ENCODE measurements at places on chromosomes 7 and 10.

DNA sequence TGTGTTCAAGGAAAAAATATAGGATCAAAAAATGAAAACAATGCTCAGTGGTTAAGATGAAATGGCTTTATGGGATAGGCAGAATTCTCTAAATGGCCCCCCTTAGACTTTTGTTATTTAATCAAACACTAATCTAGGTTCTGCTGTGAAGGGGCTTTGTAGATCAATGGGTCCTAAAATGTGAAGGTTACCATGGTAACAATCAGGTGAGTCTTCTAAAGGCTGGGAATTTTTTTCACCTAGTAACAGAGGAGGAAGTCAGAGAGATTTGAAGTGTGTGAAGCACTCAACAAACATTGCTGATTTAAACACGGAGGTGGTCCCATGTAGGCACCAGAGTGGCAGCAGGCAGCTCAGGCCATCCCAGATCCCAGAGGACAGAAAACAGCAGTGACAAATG is 11.1 kb downstream of the OR2A14 start:
- no peak for DNase-seq

DNA sequence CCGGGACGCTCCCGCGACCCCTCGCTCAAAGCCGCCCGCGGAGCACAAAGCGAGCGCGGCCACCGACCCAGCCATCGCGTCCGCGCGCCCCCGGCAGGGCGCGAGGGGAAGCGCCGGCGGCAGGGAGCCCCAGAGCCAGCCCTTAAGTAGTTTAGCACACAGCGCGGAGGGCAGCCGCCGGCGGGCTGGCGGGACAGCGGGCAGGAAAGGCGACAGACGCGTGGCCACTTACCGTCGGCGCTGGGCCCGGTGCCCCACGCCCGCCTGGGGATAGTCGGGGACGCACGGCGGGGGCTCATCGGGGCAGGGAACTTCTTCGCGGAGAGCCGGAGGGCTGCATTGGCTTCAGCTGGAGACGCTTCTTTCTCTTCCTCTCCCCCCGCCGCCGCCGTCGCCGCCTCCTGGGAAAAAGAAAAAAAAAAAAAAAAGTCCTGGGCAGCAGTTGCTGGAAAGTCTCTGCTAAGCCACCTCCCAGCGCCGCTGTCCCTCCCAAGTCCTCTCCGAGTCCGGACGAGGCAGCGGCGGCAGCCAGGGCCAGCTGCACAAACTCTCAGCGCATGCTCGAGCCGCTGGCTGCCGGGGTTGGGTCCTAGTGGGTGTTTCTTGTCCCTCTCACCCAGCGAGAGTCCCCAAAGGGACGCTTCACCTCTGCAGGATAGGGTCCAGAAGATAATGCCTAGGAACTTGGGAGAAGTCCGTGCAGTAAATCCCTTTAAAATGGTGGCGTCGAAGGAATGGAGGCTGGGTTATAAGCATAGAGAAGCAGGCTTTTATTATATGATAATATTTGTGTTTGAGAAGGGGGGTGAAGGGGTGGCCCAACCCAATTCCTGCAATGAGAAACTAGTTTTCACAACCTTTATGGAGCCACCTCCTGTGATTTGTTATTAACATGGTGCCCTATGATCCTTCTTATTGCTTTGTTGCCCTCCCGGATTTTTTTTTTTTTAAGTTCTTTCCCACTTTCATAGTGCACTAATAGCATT is at the start of gene TSPAN12:
Gene TSPAN12 (minus strand): TSS at position 557 of the 986 bp plus-strand sequence. CDS start 1,381 bp downstream, outside the sequence.
- DNase-seq: peak; percentile 63

DNA sequence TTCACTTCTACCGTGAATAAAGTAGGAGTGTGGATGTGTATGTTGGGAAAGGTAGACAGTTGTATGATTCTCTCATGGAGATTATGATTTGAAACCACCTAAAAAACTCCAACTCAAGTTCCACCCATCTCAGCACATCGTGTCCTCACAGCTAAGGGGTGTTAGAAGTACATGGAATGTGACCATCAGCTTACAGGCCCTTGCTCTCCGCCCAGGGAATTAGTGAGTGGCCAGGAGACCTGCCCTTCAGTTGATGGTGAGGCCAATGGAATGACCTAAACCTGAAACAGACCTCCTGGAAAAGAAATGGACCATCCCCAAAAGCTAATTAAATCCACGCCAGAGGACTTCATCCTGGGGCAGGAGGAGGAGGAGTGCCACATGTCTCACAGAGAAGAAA is 2.1 kb upstream of the WNT2 start:
- DNase-seq: no peak

DNA sequence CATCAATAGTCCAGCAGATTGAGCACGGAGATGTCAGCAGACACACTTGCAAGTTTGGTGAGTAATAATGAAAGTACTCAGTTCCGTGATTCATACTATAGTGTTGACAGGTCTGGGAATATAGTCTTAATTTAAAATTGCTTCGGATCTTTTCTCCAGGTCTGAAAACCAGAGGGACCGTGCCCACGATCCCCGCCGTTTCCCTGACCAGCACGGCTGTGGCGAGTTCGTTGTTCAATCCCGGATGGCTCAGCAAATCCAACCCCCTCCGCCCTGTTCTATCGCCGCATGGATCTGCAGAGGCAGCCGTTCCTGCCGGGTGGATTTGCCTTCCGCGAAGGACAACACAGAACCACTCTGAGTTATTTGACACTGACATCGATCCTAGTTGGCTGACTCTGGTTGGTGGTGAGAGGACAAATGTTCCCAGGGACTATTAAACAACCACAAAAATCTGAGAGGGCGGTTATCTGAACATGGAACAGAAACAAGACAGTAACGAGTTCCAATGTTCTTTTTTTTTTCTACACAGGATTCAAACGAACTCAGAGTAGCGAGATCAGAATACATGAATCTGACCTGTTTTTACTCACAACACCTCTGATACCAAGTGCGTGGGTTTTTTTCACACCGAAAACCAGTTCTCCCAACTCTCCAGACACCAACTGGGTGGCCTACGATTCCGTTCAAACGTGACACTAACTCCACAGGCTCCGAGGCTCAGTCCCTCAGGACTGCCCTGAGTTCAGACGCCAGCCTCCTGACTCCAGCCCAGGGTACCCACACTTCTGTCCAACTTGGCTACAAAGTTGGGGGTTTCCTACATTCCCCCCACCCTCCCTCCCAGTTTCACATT is 52.7 kb downstream of the RBM17 start:
- no peak for DNase-seq

DNA sequence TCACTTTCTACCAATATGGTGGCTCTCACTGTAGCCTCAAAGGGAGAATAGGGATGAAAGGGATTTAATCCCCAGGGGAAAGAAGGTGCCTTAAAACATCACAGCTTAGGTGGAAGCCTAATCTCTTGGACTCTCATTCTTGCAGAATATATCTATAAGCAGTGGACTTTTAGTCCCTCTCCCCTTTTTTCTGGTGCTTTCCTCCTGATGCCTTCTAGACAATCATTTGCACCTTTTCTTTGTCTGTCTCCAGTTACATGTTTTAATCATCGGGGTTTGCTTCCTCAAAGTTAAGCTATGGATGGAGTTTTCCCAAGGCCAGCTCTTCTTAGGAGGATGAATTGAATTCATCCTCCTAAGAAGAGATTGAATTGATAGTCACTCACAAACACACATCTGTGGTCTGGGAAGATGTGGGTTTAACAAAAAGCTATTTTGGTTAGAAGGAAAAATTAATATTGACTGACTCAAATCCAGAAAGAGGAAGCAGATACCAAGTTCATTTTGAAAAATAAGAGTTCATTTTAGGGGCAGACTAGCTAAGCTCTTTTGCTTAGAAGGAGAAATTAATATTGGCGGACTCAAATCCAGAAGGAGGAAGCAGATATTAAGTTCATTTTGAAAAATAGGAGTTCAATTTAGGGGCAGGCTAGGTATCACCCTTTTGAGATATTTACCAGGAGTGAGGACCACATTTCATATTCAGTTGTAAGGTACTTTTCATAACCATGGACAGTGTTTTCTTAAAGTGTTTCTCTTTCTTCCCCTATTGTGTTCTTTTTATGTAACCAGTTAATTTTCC is 35.2 kb upstream of the PLEKHS1 start:
- no peak for DNase-seq

DNA sequence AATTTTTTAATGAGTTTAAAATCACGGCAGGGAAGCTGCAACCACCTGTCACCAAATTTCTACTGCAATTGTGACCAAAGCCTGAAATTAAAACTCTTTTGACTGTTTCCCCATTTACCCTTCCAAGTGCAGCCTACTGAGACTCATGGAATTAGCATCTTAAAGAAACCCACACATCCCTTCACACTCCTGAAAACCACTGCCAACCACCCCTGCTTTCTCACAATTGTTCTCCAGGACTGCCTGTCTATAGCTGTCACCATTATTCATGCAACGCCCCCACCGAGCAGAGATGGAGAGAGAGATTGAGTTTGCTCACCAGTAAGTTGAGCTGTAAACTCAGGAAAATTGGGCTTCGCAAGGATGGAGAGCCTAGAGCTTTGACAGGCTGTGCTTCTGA is 383.8 kb upstream of the SORCS1 start:
- DNase-seq: no peak

GRCh38 chr7:29879609-29880008 is 73.3 kb downstream of the WIPF3 start:
- no peak for DNase-seq

DNA sequence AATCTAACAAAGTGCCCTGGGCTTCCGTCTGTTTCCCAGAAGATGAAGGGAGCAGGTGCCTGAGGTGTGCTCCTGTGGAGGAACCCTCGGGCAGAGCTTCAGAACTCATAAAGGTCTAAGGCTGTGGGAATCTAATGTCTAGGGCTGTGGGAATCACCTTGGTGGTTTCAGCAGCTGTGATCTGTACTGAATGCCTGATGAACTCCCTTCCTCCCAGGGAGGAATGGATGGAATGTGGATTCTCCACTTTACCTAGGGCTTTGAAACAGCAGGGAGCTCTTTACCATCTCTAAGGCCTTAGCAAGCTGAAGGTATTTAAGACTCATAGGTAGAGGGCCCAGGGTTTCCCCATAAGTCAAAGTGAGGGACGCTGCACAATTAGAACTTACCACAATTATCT is 36.0 kb upstream of the SEMA3E start:
- DNase-seq: no peak

DNA sequence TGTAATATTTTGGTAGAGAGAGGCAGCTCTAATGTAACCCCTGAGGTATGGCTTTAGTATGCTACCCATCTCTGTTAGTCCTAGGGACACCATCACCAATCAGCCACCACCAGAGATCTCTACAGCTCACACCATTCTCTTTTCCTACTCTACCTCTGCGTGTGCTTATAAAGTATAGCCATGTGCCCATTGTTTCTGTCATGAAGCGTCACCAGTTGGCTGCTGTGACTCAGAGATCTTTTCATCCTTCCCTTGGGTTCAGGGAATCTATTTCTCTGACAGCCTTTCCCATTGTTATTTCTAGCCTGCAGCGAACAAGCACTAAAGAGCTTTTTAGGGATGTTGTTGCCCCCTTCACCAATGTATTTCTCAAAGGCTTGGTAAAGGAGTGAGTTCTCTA is 103.3 kb downstream of the TPST1 start:
- DNase-seq: no peak

GRCh38 chr10:33036670-33037069 is 78.6 kb upstream of the ITGB1 start:
- DNase-seq: no peak

DNA sequence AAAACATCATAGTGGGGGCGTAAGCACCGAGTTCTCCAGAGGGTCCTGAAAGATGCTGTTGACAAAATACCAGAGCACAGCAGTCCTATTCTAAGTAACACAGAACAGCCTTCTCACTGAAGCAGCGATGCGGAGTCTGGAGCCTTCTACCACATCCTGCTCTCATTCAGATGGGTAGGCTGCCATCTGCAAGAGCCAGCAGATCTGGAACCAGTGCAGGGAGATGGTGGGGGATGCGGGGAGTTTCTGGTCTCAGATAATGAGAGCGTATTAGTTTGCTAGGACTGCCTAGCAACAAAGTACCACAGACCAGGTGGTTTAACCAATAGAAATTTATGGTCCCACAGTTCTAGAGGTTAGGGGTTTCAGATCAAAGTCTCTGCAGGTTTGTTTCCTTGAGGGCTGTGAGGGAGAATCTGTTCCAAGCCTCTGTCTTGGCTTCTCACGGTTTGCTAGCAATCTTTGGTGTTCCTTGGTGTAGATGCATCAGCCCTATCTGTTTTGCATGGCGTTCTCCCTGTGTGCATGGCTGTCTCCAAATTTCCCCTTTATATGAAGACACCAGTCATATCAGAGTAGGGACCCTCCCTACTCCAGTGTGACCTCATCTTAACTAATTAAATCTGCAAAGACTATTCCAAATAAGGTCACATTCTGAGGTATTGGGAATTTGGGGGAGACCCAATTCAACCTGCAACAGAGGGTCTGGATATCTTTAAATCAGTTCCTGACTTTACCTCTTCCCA is 52.0 kb upstream of the STEAP1B start:
- DNase-seq: no peak

- DNase-seq: no peak
Measured at GRCh38 chr10:101284101-101284743, 55.0 kb upstream of the LBX1 start.

DNA sequence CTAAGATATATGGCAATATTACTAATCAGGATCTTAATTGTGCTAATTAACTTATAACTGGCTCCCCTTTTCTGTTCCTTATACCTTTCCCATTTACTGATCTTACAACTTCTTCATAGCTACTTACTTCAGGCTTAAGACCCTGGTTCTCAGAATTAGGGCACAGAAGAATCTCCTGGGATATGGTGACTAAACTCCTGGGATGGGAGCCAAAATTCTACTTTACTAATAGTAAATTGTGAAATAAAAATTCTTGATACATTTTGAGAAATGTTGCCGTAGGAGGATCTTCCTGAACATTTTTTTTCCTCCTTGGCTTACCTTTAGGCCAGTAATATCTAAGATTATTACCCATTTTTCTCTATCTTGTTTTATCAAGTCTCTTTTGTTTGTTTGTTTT is 309.5 kb downstream of the ATRNL1 start:
- DNase-seq: no peak

- DNase-seq: no peak
Measured at GRCh38 chr10:131424053-131424452, 112.5 kb upstream of the TCERG1L start.

DNA sequence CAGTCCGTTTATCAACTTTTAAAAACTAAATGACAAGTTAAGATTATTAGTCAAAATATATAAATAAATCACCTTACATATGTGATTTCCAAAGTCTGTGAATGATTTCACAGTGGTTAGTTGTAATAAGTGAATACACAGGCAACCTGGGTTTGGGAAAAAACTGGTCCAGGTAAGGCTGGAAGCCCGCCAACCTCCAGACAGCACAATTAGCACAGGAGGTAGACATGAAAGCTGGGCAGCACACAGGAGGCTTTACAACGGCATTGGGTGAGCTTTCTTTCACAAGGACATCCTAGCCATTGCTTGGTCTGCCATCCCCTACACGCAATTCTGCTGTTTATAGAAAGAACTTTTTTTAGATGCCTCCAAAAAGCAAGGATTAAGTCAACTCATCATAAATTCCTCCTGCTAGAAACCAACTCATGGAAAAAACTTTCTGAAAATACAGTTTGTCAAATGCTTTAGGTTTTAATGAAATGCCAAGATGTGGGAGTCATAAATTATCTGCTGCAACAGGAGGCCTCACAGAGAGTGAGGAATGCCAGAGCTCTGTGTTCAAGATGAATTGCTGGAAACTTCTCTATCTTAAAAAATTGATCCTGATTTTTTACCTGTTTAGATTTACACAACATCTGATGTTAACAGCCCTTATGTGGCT is 346.8 kb upstream of the NFE2L3 start:
- no peak for DNase-seq
